ENCODE measurements at places on chromosomes 13 and 19. TPM values are rescaled to one million over a fixed set of nuclear protein-coding genes. Genes with fewer than 3 reads are reported as not detected.
A peak's percentile ranks its signal among the peaks of the same experiment; 100 is the strongest.

GRCh38 chr19:13102666-13103580 is at the start of gene LYL1:
LYL1 (minus strand) TSS chr19:13102858; CDS start chr19:13101171, 1,687 bp downstream.
- peak; percentile 83 for DNase-seq

- no peak for DNase-seq
Observed at GRCh38 chr19:5228932-5229777, 111.5 kb downstream of the PTPRS start.

GRCh38 chr13:110925023-110925612 is 10.2 kb upstream of the ANKRD10 start:
- DNase-seq, result peak; percentile 34

GRCh38 chr19:45451131-45451849 is 16.5 kb upstream of the FOSB start:
- no peak for DNase-seq

GRCh38 chr19:45340899-45341453 is 426 bp downstream of the KLC3 start:
- no peak for DNase-seq

GRCh38 chr19:35105411-35106290 is 10.0 kb upstream of the FXYD3 start:
- no peak for DNase-seq

- DNase-seq, result no peak
Observed at GRCh38 chr19:16587833-16588823, 15.9 kb upstream of the SLC35E1 start.

GRCh38 chr19:17542042-17542441 is 13.4 kb upstream of the COLGALT1 start:
- DNase-seq, result no peak

DNA sequence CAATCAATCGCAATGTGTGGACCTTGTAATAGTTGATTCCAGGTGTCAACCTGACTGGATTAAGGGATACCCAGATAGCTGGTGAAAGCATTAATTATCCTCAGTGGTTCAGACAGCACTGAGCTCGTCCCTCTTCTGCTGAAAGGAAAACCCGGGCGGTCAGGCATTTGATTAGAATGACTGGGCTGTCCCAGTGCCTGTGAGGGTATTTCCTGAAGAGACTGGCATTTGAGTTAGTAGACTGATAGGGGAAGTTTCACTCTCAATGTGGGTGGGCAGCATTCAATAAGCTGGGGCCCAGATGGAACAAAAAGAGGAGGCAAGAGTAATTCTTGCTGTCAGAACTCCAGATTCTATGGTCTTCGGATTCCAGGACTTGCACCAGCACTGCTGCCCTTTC is 31.9 kb downstream of the KPNA3 start:
- no peak for DNase-seq

GRCh38 chr19:19068659-19069654 is 5.2 kb downstream of the SLC25A42 start:
- no peak for DNase-seq

- DNase-seq, result no peak
Observed at GRCh38 chr19:40862785-40863184, 12.5 kb upstream of the CYP2A6 start.

- no peak for DNase-seq
Observed at GRCh38 chr19:46515879-46516350, 20.2 kb upstream of the PNMA8B start.

DNA sequence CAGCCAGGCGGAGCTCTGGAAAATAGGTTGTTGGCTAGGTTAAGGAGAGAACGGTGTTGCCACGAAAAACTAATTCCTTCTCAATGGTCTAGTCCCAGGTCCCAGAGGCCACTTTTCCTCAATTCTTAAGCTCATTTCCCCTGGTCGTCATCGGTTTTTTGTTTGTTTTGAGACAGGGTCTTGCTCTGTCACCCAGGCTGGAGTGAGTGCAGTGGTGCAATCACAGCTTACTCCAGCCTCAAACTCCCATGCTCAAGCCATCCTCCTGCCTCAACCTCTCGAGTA is 1.2 kb downstream of the SF3A2 start:
- DNase-seq, result no peak

DNA sequence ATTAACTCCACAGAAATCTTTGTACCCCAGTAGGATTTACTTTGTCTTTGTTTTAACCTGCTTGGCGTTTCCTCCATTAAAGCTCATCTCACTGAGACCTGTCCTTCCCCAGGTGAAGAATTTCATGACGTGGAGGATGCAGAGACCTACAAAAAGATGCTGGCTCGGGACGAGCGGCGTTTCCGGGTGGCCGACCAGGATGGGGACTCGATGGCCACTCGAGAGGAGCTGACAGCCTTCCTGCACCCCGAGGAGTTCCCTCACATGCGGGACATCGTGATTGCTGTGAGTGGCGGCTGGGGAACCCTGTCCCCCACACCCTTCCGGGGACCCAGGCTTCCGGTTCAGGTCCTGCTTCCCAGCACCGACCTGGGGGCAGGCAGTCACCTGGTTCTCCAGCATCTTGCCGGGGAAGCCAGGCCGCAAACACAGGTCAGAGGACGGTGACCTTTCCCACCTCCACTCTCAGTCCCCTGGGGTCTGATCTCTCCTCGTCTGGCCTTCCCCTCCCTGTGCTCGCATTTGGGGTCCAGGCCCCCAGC is 9.2 kb downstream of the RCN3 start:
- no peak for DNase-seq

- no peak for DNase-seq
Observed at GRCh38 chr19:18110609-18111232, 13.1 kb downstream of the MAST3 start.

DNA sequence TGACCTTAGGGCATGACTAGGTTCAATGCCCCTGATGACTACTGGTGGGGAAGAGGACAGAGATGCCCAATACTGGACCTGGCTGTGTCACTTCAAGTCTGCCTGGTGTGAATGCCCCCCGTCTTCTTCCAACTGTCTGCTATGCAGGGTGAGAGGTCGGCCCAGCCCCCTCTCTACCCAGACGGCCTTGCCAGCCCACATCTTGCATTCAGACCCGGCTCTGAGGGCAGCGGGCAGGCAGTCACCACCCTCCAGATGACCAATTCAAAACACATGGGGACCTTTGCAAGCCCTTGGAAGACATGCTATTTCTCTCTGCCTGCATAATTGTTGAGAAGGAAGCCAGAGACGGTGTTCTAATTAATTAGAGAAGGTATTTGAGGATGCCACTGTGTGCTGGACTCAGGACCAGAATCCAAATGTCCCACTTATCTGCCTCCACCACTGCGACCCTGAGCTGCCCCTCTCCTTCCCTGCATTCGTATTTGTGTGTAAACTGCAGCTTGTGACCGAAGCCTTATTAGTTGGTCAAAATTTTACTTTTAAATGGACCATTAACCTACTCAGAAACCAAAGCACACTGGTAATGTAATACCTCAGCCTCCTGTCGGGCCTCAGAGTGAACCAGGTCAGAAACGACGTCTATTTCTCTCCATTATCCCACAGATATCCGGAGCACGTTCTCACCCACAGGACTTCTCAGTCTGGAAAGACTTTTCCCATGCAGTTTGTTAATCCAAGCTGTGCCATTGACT is 407.0 kb downstream of the ZNF536 start:
- peak; percentile 76 for DNase-seq

GRCh38 chr19:8363803-8364771 is at the start of gene ANGPTL4:
ANGPTL4 (plus strand) TSS chr19:8364155; CDS start chr19:8364322, 167 bp downstream.
- peak; percentile 89 for DNase-seq

DNA sequence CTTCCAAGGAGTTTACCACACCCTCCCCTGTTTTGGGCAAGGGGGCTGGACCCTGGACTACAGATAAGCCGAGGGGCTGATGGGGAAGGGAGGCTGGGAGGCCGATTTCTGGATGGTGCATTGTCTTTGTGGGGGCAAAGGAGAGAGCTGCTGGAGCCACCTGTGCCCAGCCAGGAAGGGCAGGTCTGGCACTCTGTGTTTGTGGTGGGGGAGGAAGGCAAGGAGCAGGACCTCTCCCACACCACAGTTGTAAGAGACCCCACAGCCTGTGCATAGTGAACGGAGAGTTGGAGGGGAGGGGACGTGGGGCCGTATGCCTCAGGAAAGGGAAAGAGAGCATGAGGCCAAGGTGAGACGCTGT is 16.0 kb upstream of the PRR19 start:
- no peak for DNase-seq

DNA sequence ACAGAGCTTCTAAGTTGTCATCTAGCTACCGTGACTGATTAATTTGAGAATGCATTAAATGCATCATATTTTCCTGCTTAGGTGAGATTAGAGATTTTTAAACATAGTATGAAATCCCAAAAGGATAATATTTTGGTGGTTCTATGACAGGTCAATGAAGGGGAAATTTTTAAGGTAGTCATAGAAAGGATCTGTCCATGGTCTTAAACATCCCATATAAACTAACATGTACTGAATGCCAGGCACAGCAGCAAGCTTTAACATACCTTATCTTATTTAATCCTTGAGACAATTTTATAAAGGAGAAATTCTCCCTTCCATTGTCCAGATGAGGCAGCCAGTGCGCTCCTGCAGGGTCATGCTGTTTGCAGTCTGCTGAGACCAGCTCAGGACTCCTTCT is 466.0 kb downstream of the FGF14 start:
- no peak for DNase-seq

DNA sequence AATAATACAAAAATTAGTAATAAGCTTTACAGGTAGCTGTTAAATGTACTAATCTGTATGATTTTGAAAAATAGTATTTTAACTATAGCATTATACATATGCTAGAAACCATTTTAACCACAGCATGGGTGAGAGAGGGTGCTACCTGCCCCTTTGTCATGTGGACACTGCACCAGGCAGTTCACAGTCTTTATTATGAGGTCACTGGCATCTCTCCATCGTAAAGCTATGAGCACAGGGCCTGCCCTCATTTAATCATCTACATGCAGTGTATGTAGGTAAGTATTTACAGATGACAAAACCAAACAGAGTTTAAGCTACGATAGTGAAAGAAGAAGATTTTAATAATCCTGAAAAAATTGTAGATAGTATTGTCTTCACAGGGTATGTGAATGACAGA is 21.7 kb downstream of the EDNRB start:
- DNase-seq, result no peak

GRCh38 chr19:57342582-57342981 is 8.5 kb upstream of the ZNF304 start:
- no peak for DNase-seq

DNA sequence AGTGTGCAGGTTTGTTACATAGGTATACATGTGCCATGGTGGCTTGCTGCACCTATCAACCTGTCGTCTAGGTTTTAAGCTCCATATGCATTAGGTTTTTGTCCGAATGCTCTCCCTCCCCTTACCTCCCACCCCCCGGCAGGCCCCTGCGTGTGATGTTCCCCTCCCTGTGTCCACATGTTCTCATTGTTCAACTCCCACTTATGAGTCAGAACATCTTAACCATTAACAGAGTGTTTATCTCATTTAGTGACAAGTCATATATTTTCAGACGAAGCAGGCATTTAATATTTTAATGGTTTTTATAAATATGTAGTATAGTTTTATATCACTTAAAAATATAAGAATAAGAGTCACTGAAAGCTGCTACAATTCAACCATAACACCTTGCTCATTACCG is 780.5 kb upstream of the ARGLU1 start:
- DNase-seq, result no peak

GRCh38 chr13:109541081-109541480 is 245.3 kb downstream of the IRS2 start:
- DNase-seq, result no peak

- DNase-seq, result no peak
Observed at GRCh38 chr13:21333186-21333585, 125.9 kb downstream of the ZDHHC20 start.

DNA sequence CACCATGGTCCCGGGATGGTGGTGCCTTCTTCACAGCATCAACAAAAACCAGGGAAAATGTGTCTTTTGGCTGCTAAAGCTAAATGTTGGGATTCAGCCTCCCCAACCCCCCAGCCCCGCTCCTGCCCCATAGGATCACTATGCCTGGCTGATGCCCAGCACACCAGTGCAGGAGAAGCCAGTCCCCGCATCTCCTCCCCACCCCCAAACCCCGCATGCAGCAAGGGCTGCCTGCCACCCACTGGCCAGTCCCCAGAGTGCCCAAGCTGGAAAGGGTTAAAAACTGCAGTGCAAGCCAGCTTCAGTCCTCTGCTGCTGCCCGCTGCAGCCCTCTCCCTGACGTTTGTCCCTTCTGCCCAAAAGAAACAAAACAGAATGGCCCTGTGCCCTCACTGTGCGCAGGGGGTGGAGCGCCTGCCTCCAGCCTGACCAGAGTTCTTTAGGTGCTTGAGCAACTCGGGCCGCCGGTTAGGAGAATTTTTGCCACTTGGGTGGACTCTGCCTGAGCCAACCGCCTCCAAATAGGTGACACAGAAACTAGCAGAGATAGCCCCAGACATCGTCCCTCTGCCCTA is 3.7 kb downstream of the CALM3 start:
- DNase-seq, result no peak

DNA sequence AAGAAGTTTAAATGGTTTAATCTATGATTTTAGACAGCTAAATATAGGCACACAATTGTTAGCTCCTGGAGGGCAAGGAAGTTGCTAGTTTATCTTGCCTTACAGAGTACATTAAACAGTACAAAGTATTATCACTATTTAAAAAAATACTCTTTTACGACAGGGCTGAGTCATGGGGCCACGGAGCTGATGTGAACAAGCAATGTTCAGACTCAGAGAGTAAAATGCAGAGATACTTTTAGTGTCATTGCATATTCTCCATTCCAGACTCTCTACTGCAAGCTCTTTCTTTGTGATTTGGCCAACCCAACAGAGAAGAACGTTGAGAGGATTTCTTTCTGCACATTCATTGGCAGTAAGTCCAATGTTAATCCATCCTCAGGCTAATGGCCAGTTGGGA is 352.4 kb downstream of the SPRY2 start:
- DNase-seq, result no peak

DNA sequence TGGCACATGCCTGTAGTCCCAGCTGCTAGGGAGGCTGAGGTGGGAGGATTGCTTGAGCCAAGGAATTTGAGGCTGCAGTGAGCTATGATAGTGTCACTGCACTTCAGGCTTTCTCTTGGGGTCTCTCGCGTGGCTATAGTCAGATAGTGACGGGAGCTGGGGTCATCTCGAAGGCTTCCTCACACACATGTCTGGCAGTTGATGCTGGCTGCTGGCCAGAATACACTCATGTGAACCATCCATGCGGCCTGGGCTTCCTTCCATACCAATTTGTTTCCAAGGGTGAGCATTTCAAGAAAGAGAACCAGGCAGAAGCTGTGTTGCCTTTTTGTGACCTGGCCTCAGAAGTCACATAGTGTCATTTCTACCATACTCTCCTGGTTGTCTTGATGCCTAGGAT is 26.4 kb downstream of the LEUTX start:
- no peak for DNase-seq

GRCh38 chr19:39308531-39309304 is 11.9 kb downstream of the LRFN1 start:
- DNase-seq, result no peak

- DNase-seq, result no peak
Observed at GRCh38 chr13:41326661-41327060, 15.6 kb downstream of the NAA16 start.

The TFPT gene
- total RNA-seq, result 29.4 TPM

The GRIN2D gene
- total RNA-seq, result 1.2 TPM

The ZNF547 gene
- total RNA-seq, result 5.5 TPM

The CYP4F2 gene
- not detected for total RNA-seq

The LGALS14 gene
- total RNA-seq, result not detected

The CHST8 gene
- 0.35 TPM for total RNA-seq

The PSG3 gene
- total RNA-seq, result not detected

The SIGLEC12 gene
- total RNA-seq, result not detected

The YIF1B gene
- 59.9 TPM for total RNA-seq

The BRME1 gene
- 3.7 TPM for total RNA-seq

The ZNF439 gene
- total RNA-seq, result 1.2 TPM

The CD33 gene
- not detected for total RNA-seq

The PSG11 gene
- total RNA-seq, result not detected

The FBXO17 gene
- total RNA-seq, result 44.9 TPM

The ACP5 gene
- total RNA-seq, result 1.3 TPM

The ZNF850 gene
- 3.6 TPM for total RNA-seq

The FFAR3 gene
- not detected for total RNA-seq

The TMEM221 gene
- 0.30 TPM for total RNA-seq

Data from osteocyte (in vitro differentiated cells).